ENCODE measurements at places on chromosomes 3 and 15. TPM values are rescaled to one million over a fixed set of nuclear protein-coding genes. Genes with fewer than 3 reads are reported as not detected.

CCDC54 gene
- not detected for total RNA-seq

KCNMB2 gene
- total RNA-seq = not detected

SAMMSON gene
- not detected for total RNA-seq

TNFAIP8L3 gene
- total RNA-seq = 0.18 TPM

ACOX2 gene
- 0.34 TPM for total RNA-seq

ARID3B gene
- total RNA-seq = 7.9 TPM

KBTBD13 gene
- total RNA-seq = not detected

CTXN2 gene
- not detected for total RNA-seq

SLC28A1 gene
- not detected for total RNA-seq

RLBP1 gene
- total RNA-seq = not detected

GRCh38 chr3:23762214-23762613, 43.5 kb upstream of the UBE2E1 start:
- DNase-seq = no peak

DNA sequence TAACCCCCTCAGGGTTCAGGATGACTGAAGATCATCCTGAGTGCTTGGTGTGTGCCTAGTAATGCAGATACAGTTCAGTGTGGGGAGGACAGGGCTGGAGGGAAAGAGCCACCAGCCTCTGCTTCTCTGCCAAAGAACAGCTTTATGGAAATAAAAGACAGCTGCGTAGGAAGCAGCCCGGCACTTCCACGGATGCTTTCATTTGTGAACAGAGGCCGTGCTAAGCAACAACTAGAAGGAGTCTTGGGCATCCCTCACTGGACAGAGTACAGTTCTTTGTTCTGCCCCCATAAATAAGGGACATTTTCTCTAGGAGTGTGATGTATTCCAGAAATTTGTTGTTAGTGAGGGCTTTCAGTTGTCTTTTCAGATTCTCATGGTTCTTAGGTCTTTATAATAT, 194.8 kb upstream of the RGMA start:
- no peak for DNase-seq

GRCh38 chr3:66136597-66136996, 84.2 kb upstream of the SLC25A26 start:
- DNase-seq = no peak

GRCh38 chr3:55105647-55106046, 177.8 kb upstream of the LRTM1 start:
- no peak for DNase-seq

- DNase-seq = peak; percentile 69
Observed at GRCh38 chr3:98563661-98564281, 29.6 kb downstream of the CPOX start.

- no peak for DNase-seq
Observed at GRCh38 chr3:58416191-58416590, 17.4 kb downstream of the PDHB start.

GRCh38 chr3:112362221-112362620, 29.3 kb downstream of the CD200 start:
- DNase-seq = no peak

DNA sequence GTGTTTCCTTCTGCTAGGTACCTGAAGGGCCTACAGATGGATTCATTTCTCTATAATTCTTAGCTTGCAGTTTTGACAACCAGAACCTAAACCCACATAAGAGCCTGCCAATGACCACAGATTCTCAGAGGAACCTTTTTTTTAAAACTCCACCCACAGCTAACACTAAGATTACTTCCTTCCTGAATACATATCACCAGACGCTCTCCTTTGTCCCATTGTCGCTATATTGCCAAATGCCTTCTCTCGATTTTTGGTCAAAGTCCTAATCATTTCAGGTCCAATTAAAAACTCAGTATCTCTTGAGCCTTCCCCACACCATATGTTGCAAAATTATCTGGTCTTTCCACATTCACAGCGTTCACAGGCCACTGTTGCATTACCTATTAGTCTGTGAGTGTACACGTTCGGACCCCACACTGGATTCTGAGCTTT, 12.4 kb downstream of the ZNF710 start:
- DNase-seq = no peak

- DNase-seq = no peak
Observed at GRCh38 chr3:18216996-18217395, 208.1 kb downstream of the SATB1 start.

DNA sequence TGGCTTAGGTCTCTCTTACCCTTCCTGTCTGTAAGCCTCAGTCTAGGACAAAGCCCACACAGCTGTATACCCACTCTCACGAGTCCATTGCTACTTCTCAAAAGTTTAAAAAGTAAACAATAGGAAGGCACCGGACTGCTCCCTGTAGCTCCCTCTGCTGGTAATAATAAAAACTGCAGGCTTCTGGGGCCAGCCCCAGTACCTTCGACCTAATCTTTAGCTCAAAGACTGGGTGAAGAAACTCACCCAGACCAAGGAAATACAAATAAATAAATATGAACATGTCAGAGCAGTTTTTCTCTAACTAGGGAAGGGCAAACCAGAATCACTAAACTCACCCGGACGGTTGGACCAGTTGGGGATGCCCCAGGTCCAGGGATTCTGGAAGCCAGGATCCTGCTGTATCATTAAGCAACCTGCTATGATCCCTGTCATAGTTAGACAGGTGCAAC, 5.0 kb downstream of the FAM219B start:
- peak; percentile 25 for DNase-seq

DNA sequence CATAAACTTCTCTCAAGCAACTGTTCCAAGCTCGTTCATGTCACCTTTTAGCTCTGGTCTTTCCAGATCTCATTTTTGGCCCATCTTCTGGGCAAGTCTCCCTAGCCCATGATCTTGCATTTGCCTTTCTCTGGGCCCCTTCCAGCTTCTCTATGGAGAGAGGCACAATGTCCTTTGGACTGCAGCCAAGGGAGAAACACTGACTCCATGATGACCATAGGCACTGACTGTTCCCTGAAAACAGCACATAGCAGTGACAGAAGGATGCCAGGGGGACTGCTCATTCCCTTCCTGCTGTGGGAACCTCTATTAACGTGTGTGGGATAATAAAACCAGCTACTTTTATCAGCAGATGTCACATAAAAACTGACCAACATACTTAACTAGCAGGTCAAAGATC, 60.3 kb downstream of the STRIT1 start:
- peak; percentile 26 for DNase-seq

- no peak for DNase-seq
Observed at GRCh38 chr3:193310914-193311723, 67.4 kb downstream of the ATP13A5 start.

GRCh38 chr3:3307491-3307890, 128.0 kb upstream of the CRBN start:
- DNase-seq = no peak

GRCh38 chr15:99443768-99444446, 121.9 kb upstream of the MEF2A start:
- DNase-seq = no peak

GRCh38 chr15:89167267-89168176, 53.9 kb downstream of the RLBP1 start:
- DNase-seq = peak; percentile 64

GRCh38 chr3:147618691-147619090, 209.5 kb downstream of the ZIC1 start:
- DNase-seq = no peak

DNA sequence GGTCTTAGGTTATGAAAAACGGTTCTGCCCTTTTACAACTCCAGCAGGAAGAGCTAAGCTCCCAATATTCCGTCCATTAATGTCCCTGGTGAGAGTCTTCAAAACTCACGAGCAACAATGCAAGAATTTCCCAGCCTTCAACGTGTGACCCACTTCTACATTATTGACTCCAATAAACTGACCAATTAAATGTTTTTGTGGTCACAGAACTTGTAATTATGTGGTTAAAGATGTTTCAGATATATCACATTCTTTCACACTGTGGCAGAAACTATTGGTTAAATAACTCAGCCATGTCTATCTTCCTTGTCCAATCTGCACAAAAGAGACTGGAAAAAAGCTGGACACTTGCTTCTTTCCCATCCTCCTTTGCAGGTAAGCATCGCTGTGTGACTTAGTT, 286.6 kb upstream of the ADAMTS9 start:
- no peak for DNase-seq

GRCh38 chr15:66638377-66638776, 63.7 kb upstream of the SMAD6 start:
- no peak for DNase-seq

DNA sequence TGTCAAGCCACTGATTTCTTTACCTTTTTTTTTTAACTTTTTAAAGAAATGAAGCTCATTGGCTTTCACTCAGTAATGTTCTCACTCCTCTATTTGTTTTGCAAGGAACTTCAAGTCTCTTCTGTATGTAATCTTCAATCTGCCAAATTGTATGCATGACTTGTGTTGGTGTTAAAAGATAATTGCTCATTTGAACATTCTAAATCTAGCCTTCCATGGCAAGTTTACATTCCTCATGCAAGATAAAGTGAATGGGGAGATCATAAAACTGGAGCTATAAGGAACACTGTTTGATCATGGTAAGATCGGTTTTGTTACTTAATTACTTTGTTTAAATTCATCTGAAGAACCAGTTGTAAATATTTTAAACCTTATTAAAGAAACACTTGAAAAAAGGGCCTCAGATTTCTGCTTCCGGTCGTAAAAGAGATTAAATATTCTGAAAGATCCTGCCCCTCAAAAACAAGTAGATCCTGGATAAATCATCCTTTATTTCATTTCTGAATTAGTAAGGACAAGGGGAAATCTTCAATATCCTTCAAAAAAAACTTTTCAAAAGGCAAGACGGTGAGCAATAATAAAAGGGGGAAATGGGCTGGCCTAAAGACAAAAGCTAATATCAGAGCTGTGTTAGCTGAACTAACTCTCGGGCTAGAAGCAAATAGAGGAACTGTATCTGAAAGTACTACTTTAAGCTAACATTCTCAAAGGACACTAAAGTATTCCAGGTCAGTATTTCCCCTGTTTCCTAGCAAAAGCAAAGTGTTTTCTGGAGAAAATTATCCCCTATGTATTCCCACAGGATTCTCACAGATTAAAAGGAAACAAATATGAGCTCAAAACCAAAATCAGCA, 107.0 kb upstream of the ATP11B start:
- no peak for DNase-seq

DNA sequence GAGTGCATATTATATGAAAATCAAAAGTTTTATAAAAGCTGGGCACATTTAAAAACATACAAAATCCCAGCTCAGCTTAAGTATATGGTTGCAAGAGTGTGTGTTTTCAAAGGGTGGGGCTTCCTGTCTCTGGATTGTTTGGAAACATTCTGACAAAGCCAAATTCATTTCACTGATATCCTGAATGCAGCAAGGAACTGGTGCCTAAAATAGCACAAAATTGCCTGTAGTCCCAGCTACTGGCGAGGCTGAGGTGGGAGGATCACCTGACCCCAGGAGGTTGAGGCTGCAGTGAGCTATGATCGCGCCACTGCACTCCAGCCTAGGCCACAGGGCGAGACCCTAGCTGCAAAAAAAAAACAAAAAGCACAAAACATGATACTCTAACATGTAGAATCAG, 13.0 kb upstream of the TJP1 start:
- DNase-seq = no peak

DNA sequence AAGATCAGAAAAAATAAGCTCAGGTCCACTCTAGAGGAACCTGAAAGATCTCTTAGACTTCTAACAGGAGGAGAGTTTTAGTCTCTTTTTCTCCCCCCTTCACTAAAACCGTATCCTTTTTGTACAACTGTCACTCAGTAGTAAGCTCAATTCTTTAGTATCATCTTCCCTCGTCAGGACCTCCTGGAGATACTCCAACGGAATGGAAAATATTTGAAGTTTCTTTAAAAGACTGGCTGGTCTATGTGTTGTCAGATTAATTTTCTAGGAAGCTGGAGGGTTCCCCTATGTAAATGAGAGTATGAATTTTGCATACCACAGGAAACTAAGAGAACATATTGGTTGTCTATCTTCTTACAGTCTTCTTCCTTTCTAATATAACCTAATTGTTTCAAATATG, 747.7 kb upstream of the CBLB start:
- no peak for DNase-seq

GRCh38 chr3:139935016-139935865, at the start of gene CLSTN2:
TSS of gene CLSTN2 (plus strand) at chr3:139935185.
- no peak for DNase-seq

DNA sequence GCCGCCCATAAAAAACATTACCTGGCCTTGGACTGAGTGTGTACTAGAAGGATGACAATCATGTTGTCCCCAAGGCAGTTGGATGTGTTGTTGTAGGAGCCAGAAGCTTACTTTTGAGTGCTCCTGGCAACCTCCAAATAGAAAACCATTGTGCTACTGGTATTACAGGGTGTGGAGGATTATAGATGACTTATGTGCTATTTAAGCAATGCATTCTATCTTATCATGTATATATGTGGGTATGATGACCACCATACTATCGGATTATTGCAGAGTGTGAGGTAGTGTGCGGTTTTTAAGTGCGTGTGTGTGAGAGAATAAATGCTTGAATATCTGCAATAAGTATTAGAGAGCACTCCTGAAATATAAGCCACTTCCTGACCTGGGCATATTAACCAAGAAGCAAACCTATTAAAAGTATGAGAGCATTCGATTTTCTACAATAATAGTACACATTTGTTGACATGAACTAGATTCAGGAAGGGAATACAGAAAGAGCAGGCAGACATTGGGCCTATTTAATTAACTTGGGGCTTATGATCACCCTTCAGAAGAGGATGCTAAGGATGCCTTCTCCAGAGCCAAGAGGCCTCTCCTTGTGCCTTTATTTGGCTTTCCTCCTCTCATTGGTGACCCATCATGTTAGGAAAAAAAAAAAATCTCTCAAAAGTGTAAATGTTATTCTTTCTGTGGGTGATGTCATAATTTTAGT, 11.7 kb upstream of the MBNL1 start:
- DNase-seq = no peak

DNA sequence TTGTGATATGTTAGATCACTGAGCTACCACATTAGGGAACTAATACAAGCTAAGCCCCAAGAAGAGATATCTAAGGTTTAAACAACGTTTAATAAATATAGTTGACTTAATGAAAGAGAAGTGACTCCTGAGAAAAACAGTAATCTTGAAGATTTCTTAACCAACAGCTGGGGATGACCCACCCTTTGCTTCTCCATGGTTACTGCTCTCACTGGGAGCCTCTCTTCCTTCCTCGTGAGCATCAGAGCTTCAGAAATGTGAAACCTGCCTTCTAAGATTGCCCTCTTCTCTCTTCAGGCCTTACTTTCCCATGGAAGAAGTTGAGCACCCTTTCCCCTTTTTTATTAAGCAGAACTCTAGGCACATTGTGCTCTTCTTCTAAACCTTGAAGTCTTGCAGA, 132.2 kb upstream of the NR2E3 start:
- DNase-seq = no peak

- DNase-seq = no peak
Observed at GRCh38 chr3:38636464-38636863, 13.0 kb downstream of the SCN5A start.
